Left renal cortex interstitium (tissue), 4 donors: ENCODE measurements at places on chromosomes 7 and 10. TPM values are rescaled to one million over a fixed set of nuclear protein-coding genes. Genes with fewer than 3 reads are reported as not detected.

DNA sequence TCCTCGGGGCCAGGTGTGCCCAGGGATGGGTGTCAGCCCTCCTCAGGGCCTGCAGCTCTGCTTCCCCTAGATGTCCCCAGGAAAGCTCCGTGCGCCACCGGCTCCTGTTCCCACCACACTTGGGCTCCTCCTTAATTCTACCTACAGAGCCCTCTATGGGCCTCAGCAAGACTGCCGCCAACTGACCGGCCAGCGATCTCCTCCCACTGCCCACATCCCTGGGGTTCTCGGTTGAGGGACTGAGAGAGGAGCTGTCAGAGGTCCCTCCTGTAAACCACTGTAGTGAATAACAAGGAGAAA is 5.3 kb upstream of the LDB3 start:
- no peak for DNase-seq

- no peak for DNase-seq
These were observed 34.3 kb upstream of the MTPAP start for GRCh38 chr10:30383356-30383755.

- DNase-seq = no peak
These were observed 1.2 kb downstream of the CYREN start for GRCh38 chr7:135169141-135169963.

GRCh38 chr7:149790146-149790548 is 16.8 kb upstream of the ZNF467 start:
- DNase-seq = no peak

DNA sequence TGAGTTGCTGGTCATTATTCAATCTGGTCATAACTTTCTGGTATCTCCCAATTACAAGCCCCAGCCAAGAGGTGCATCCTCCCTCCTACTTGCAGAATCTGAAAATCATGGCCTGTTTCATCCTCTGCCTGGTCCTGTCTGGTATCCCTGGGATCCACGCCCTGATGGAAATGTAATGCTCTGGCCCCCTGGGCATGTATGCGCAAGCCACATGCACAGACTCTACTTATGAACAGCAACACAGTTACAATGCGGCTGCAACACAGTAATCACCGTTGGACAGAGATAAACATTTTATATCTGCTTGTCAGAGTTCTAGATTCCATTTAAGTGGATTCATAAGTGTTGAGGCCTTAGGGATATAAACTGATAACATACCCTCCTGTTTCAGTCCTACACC is 117.8 kb upstream of the ABI1 start:
- DNase-seq = no peak

DNA sequence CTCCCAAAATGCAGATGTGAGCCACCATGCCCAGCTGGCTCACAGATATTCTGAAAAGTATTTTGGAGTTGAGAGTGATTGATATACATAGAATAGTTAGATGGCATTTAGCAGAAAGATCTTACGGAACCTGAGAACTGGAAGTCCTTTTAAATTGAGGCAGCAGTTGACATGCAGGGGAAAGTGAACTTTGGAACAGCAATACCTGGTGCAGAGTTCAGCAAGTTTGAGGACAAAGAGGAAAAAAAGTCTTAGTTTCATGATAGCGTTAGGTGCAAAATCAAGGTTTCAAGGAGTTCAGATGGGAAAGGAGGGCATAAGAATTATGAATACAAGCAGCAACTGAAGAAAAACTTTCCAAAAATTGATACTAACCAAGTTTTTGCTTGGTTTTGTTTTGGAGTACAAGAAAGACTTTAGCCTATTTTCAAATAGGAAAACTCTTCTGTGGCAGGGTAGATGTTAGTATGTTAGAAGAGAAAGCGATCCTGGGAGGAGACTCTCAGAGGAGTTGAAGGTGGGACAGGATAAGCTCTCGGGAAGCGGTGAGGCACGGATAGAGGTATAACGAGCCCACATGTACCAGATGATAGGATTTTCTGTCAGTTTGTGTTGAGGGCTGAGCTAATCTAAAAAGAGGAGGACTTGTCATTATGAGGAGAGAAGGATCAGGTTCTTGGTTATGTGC is 28.0 kb upstream of the STMP1 start:
- no peak for DNase-seq

DNA sequence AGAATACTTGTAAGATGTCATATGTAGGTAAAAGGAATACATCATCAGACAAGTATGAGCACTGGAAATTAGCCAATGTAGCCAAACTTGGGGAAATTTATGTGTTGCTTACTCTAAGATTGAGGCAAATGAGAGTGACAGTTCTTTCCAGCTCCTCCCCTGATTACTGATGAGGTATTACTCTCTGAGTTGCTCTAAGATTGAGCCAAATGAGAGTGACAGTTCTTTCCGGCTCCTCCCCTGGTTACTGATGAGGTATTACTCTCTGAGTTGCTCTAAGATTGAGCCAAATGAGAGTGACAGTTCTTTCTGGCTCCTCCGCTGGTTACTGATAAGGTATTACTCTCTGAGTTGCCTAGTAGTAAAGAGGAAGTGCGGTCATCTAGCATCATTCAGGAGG is 435.8 kb downstream of the NRG3 start:
- DNase-seq = no peak

DNA sequence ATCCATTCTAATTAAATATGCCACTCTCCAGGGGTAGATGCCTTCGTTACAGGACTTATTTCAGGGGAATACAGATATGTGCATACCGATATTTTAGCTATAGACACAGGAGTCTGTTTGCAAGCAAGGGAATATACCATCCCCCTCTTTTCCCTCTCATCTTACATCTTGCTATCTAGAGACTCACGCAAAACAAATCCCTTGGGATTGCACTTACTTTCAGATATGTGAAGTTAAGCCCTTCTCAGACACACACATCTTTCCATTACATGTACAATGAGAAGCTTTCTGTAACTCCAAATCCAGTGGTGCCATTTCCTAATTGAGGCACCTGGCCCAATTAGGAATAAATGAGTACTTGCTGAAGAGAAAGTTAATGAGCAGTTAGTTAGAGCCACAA is 250.4 kb upstream of the FZD8 start:
- no peak for DNase-seq

- no peak for DNase-seq
These were observed 27.3 kb upstream of the LIMK1 start for GRCh38 chr7:74056096-74056915.

DNA sequence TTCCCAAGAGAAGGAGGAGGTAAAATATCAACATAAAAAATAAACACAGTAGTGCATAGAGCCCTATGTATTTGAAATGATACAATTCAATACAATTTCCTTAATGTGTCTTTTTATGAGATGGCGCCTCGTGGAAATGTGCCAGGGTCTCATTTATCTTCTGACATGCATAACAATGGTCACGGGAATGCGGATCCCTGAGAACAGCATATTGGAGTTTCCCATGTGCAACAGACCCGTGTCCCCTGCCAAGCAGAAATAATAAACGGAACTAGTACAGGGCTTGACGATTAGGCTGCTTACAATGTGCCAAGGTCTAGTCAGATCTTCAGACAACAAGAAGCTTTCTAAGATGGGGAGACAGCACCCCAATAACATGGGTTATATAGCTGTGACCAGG is 217.9 kb downstream of the ARHGAP21 start:
- no peak for DNase-seq

- no peak for DNase-seq
These were observed 149.8 kb downstream of the DOCK4 start for GRCh38 chr7:112056409-112056808.

DNA sequence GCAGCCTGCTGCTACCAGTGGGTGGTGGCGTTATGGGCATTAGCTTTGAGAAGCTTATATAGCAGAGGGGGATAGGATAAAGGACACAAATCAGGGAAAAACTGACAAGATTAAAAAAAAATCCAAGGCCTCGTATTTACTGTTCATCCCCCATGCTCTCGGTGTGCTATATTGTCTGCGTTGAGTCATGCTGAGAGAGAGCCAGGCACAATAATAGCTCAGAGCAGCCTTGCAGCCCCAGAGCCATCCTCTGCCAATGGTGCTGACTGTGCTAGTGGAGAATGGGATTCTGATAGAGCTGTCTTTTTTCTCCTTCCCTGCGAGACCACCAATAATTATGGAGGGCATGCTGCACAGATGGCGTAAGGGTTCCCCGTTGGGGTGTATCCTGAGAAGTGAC is 51.7 kb upstream of the FZD1 start:
- DNase-seq = no peak

DNA sequence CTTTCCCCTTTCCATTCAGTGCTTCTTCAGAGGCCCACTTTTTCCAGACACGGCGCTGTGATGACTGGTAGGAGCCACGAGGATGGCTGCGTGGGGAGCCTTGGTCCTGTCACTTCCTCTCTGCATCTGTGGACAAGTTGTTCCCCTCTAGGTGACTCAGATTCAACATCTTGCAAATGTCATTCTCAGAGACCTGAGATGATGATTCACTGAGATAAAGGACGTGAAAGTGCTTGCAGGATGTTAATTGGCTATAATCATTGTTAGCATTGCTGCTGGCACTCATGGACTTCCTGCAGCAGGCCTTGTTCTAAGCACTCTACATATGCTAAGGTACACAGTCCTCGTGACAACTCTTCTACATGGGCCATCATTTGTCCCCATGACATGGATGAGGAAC is 489.8 kb upstream of the ZMIZ1 start:
- DNase-seq = no peak

DNA sequence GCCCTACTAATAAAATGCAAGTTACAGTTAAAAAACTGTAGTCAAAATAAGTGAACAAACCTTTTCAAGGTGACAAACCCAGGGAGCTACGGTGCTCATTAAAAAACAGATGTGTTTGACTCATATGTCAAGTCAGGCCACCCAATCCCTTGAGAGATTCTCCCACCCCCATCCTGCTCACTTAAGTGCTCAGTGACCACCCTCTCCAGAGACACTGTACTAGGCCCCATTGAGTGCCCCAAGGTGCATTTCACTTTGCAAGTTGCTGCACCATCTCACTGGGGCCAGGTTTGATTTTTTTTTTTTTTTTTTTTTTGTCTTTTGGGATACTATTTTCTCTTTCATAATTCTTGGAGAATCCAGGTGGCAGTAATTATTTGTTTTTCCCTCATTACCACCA is 1.9 kb downstream of the ERV3-1 start:
- no peak for DNase-seq

- DNase-seq = peak; percentile 69
These were observed 28.9 kb upstream of the BMPR1A start for GRCh38 chr10:86727470-86727869.

DNA sequence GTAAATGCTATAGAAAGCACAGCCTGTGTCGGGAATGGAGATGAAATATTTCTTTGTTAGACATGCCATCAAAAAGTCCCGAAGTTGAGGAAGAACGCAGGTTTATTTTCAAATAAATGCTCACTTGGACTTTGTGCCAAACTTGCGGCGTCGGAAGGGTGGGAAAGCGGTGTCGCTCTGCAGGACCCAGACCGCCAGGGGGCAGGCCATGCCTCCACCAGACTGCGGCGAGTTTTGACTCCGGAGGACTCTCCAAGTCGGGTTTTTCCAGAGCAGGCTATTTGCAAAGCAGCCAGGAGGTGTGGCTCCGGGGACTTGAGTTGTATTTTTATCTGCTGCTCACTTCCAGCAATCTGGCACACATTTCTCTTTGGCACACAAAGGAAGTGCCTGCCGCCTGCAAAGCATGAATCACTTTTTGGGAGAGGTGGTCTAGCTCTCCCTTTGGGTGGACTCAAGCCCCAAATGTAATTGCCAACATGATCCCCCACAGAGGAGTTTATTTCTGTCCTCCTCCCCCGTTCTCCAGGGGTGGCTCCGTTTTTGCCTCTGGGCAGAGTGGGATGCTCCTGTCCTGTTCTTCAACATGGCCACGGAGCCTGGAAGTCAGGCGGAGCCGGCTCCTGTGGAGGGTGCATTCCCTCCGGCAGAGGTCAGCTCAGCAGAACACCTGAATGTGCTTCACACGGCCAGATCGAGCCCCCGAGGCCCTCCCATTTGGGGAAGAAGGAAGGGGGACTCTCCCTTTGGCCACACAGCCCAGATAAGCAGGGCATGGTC is 82.3 kb upstream of the GPR26 start:
- DNase-seq = no peak

GRCh38 chr10:128494665-128495064 is 368.4 kb upstream of the MKI67 start:
- DNase-seq = no peak

Gene ZWINT
- polyA plus RNA-seq = 56.3 TPM

Gene GLRX3
- 88.8 TPM for polyA plus RNA-seq

Gene IFIT1B
- polyA plus RNA-seq = 0.09 TPM
